Amniotic stem cell (primary cell): ENCODE measurements at places on chromosomes 2 and 18.

DNA sequence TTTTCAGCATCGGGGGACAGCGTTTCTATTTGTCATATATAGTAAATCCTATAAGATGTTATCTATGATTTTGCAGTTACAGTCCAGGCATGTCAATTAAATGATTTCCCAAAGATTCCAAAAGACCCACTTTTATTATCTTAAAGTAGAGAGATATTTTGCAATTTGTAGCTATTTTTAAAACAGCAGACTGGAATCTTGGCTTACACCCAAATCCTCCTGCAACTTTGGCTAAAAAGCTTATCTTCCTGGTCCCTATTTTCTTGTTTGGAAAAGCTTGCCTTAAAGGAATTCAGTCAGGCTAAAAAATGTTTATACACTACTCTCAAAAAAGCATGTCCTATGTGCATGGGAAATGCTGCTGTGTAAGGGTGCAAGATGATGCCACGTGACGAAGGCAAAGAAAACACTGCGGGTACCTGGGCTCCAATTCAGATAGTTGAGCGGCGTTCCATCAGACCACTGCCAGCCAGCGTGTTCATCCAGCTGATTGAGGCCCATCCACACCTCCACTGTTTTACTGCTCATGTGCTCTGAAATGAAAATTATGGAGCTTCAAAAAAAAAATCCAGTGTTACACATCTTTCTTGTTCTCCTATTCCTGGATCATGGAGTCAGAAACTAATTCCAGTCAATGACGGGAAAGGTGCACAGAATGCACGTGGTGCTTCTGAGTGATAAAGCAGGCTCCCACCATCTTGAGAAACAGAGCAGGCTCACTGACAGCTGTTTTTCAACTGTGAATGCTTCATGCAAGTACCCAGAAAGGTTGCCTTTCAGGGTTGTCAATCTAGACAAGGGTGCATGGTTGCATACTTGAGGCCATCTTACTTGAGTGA, 33.8 kb downstream of the PLA2R1 start:
- DNase-seq: no peak

DNA sequence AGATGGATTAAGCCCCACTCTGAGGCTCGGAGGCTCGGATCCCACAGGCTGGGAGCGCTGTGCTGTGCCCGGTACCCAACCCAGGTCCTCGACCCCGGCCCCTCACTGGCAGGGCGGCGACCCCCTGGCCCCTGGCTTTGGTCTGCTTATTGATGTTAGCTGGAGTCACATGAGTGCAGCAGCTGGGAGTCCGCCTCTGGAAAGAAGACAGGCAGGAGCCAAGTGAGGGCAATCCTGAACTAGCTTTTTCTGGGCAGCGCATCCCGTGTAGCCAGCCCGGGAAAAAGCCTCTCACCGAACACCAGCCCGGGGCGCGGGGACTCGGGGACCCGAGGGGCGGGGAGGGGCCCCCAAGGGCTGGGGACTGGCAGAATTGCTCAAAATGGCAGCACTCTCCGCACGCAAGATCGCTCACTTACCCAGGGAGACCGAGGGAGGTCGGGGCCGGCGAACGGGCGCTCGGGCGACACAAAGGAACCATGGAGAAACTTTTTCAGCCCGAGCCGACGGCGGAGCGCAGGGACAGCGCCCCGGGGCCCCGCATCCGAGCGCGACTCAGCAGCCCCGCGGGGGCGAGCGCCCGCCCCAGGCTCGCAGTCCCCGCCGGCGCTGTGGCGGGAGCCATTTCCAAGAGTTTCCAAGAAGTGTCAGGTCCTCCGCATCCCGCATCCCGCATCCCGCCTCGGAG, 567 bp downstream of the TMEM200C start:
- DNase-seq: no peak

DNA sequence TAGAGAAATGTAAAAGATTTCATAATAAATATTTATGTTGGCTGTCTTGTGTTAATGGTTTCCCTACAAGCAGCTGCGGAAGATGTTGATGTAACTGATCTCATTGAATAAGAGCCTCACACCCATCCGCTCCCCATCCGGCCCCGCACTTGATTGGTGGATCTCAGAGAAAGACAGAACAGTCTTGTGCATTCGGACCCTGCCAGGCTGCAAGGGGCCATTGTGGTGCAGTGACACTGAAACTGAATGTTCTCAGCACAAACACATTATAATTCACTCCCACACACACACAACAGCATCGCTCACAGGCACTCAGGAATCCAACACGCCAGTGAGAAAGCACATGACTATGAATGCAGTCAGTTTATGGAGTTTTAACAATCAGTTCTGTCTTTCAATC, 47.8 kb downstream of the PRELID3A start:
- DNase-seq: no peak

GRCh38 chr2:37892436-37893114, 32.5 kb upstream of the RMDN2 start:
- no peak for DNase-seq

- DNase-seq: no peak
These were observed 8.4 kb upstream of the MEIS1 start for GRCh38 chr2:66426244-66427111.

- DNase-seq: no peak
These were observed 18.5 kb downstream of the PSTPIP2 start for GRCh38 chr18:46053368-46054095.
